Cerebellar nuclear complex (tissue), 1 donor: ENCODE measurements at places on chromosomes 6 and 20.

- DNase-seq: no peak
These were observed 120.2 kb upstream of the AFDN start for GRCh38 chr6:167706313-167707109.

GRCh38 chr20:50649590-50649989 lies 41.8 kb downstream of the RIPOR3 start:
- no peak for DNase-seq

DNA sequence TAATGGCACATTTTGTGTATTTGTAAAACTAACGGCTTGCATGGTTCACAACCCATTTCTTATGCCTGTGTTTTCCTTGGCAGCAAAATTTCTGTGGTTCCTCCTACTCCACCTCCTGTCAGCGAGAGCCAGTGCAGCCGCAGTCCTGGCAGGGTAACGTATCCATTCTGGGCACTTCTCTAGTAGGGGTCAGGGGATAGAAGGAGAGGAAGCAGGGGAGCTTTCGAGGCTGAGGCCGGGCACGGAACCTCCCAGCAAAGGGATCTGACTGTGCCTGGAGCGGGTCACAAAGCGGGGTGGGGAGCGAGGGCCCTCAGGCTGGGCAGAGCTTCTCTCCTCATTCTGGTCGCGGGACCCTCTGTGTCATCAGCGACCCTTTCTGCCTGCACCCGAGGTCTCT lies 58.4 kb downstream of the SYTL3 start:
- DNase-seq: no peak

DNA sequence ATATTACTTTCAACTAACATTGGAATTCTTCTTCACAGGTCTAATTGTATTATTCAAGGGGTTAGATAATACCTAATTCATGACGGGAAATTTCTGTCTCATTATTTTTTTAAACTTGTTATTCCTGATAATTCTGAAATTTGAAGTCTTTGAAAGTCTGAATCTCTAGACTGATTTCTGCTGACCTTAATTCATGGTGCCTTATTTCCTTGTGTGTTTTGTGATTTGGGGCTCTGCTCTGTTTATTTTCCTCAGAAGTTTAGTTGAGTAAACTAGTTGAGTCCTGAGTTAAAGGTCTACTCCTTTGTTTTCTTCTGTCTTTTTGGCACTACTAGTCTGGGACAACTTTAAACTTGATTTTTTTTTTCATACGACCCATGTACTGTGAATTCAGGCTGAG lies 5.9 kb downstream of the DEFB118 start:
- DNase-seq: no peak

DNA sequence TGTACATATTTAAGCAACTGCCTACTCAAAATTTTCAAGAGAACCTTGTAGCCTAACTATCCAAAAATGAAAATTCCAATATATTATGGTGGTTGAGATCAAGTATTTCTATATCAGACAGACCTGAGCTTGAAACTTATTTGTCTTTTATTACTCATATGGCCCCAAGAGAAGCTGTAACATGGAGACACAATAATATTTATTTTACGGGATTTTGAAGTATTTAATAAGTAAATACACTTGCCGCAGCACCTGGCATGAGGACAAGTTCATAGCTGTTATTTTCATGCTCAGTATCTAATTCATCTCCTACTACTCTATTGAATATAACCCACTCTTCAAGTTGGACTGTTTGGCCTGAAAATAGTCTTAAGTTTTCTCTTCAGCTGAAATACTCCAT lies 28.0 kb downstream of the PTPRK start:
- DNase-seq: no peak

DNA sequence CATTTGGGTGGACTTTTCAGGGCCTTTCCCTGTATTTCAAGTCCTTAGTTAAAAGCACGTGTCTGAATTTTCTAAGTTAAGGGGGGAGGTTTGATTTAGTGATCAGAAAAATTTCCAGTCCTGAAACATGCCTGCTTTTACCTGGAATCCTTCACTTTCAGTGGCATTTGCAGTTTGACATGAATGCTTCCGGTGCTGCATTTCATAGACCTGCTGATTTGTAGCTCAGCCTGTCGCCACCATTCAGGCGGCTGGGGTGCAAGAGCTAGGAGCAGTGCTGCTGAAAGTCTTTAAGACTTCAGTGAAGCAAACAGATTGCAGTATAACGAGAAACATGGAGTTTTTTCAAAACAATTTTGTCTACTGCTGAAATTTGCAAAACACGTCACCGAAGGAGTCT lies 14.0 kb downstream of the RPS6KA2 start:
- DNase-seq: no peak

DNA sequence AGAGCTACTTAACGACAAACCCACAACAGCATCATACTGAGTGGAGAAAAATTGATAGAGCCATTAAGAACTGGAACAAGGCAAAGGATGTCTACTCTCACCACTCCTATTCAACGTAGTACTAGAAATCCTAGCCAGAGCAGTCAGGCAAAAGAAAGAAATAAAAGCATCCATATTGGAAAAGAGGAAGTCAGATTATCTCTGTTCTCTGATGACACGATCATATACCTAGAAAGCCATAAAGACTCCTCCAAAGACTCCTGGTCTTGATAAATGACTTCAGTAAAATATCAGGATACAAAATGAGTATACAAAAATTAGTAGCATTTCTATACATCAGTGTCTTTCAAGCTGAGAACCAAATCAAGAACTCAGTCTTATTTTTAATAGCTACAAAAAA lies 17.0 kb upstream of the FHL5 start:
- DNase-seq: no peak

- DNase-seq: no peak
These were observed 33.2 kb upstream of the OCSTAMP start for GRCh38 chr20:46583411-46584214.

- DNase-seq: peak; percentile 18
These were observed 39.6 kb downstream of the ILRUN start for GRCh38 chr6:34657037-34657306.

- no peak for DNase-seq
These were observed 2.3 kb downstream of the MTRF1L start for GRCh38 chr6:153000243-153000642.

DNA sequence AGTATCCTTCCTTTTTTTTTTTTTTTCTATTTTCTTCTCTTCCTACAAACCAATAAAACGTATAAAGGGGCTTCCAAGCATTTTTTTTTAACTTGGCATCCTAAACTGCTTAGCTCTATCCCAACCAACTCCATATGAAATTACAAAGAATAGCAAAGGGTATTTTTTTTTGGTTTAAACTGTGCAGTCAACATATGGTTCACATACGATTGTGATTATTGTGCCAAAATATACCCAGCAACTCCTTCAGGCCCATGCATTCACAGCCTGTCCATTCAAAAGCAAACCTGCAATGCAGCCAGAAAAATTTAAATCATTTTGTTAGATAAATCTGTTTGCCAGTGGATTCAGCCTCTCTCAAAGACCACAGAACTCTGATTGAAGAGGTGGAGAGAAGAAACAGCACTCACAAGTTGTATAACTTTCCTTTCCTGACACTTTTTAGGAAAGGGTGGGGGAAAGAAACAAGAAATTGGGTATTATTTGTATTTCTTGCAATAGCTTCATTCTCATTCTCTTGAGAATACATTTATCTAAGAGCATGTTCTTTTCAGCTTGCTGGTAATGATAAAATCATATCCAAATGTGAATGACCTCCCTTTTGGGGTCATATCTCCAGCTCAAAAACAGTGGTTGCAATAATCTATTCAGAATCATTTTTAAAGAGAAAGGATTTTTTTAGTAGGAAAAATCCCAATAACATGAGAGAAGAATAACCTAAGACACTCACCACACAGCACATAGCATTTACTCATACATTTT lies 701.3 kb upstream of the CHD6 start:
- DNase-seq: no peak

DNA sequence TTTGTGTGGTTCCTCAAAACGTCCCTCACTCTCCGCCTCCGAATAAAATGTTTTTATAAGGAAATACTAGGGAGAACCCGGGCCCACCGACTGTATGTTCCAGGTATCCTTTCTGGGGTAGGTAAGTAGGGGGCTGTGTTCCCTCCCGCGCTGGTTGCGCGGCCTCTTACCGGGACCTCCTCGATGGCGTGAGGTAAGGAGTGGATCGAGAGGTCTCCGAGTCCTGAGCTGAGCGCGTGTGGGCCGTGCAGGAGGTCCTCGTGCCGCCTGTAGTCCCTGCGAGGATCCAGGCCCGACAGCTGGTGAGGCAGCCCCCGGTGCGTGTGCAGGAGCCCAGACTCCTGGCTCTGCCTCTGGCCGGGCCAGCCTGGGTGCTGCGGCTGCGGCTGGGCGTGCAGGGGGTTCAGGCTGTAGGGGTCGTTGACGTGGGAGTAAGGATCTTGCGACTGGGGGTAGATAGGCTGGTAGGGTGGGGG lies 5.1 kb downstream of the TFAP2A start:
- no peak for DNase-seq

- DNase-seq: no peak
These were observed 107.7 kb upstream of the DTNBP1 start for GRCh38 chr6:15770347-15771143.

- no peak for DNase-seq
These were observed 363.4 kb upstream of the JARID2 start for GRCh38 chr6:14882394-14883026.

- DNase-seq: no peak
These were observed 96.0 kb downstream of the LCA5 start for GRCh38 chr6:79441192-79441591.

- DNase-seq: no peak
These were observed 977 bp downstream of the TNXB start for GRCh38 chr6:32108094-32108627.

DNA sequence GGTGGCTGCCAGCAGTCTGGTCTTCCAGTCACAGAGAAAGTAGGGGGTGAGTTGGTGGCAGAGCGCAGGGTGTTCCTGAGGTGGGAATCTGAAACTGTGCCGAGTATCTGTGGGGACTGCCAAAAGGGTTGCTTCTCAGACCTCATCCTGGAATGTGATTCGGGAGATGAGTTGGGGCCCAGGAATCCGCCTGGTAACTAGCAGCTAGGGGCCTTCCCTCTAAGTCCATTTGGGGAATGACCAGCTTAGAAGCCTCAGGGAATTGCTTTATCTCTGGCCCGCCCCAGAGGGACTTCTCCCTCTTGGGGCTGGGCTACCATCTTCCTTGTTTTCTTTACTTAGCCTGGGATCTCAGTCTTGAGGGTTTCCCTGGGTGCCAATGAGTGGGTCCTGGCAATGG lies 49.6 kb downstream of the MOCS1 start:
- no peak for DNase-seq

- no peak for DNase-seq
These were observed 49.4 kb downstream of the F13A1 start for GRCh38 chr6:6270948-6271535.

DNA sequence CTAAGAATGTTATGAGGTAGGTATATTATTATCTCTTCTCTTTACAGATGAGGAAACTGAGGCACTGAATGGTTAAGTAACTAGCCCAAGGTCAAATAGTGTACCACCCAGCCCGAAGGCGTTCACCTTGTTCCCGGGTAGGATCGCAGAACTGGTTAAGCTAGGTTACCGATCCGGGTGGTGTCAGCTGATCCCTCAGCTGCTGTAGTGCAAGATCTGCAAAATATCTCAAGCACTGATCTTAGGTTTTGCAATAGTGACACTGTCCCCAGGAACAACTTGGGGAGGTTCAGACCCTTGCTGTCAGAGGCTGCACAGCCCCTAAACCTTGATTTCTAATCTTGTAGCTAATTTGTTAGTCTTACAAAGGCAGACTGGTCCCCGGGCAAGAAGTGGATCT lies 28.1 kb downstream of the SLC52A3 start:
- no peak for DNase-seq

DNA sequence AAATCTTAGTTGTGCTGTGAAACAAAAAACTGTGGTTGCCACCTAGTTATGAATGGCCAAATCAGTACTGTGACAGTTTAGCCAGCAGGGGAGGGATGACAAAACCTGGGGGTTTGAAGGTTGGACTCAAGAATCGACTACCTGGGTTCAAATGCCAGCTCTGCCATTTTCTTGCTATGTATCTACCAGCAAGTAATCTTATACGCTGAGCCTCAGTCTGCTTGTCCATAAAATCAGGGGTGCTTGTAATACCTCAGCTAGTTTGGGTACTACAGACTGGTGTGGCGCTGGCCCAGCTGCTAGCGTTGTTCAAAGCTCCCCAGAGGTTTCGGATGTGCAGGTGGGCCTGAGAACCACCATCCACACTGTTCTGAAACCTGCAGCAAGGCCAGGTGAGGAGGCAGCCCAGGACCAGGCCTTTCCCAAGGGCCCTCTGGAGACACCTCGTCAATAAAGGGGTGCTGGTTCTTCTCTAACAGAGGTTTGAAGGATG lies 40.4 kb downstream of the TRAM2 start:
- no peak for DNase-seq

- DNase-seq: no peak
These were observed 9.9 kb downstream of the ZSWIM3 start for GRCh38 chr20:45867136-45867818.

- no peak for DNase-seq
These were observed 380.2 kb downstream of the LAMA2 start for GRCh38 chr6:129263176-129263575.

DNA sequence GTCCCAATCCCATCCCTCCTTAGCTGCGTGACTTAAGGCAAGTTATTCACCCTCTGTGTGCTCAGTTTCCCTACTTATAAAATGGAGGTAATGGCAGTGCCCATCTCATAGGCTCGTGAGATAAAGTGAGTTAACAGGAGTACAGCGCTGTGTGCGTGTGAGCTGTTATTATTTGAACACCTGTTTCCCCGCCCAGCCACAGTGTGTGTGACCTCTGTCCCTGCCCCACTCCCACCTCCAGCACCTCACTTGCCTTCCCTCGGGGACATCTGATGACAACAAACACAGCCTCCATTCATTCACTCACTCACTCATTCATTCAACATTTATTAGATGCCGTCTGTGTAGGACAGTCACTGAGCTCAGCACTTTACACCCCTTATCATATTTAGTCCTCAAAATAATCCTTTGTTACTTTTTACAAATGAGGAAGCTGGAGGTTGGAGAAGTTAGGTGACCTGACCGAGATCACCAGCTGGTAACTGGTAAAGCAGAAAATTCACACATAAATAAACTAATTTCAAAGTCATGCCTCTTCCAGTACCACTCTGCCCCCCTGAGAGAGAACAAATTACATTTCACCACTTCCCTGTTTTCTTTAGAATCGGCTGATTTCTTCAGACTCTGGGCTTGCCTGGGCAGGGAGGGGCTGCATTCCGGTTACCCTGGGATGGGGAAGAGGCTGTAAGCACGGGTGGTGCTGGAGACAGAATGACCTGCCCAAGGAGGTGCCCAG lies 58.6 kb downstream of the CPNE5 start:
- DNase-seq: no peak

DNA sequence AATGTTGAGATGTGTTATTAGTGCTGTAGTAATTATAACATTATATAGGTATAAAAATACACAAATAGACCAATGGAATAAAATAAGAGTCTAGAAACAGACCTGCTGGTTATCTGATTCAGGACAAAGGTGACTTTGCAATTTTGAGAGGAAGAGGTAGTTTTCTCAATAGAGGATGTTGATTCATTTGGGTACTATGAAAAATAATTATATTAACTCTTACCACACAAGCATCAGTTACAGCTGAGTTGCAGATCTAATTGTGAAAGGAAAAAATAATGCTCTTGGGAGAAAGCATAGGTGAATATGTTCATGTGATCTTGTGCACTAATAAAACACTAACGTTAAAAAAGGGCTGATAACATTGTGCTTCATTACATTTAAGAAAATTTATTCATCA lies 103.0 kb downstream of the BCKDHB start:
- no peak for DNase-seq
